ENCODE measurements at places on chromosomes 5 and 9.

DNA sequence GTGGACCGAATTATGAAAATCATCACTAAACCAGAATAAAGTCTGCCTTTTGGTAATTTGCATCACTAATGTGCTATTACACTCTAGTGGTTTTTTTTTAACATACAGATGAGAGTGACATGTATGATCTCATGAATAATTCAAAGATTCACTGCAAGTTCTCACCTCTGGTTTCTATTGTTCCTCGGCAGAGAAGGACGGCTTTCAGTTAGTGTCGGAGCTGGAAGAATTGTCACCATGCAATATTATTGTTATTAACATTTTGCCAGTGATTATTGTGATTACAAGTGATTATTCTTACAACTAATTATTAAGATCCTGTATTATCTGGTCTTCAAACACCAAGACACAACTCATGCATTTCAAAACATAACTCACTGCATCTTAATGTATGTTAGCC lies 366.6 kb upstream of the RPS23 start:
- DNase-seq, result no peak

- no peak for DNase-seq
Measured at GRCh38 chr5:84623019-84623418, 238.3 kb upstream of the EDIL3 start.

DNA sequence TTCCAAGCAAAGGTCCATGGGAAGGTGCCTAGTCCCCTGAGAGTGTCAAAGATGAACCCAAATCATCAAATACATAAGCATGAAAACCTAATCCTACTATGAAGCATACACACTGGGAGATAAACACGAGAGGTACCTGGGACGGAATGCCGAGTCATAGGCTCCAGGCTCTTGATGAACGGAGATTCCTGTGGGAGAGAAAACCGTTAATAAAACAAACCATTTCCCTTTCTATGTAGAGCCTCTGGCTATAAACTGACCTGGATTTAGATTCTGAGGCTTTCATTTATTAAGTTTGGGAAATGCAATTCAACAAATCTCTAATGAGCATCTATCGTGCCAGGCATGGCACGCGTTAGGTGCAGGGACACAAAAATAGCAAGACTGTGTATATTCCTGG lies 206.4 kb upstream of the IL12B start:
- no peak for DNase-seq

DNA sequence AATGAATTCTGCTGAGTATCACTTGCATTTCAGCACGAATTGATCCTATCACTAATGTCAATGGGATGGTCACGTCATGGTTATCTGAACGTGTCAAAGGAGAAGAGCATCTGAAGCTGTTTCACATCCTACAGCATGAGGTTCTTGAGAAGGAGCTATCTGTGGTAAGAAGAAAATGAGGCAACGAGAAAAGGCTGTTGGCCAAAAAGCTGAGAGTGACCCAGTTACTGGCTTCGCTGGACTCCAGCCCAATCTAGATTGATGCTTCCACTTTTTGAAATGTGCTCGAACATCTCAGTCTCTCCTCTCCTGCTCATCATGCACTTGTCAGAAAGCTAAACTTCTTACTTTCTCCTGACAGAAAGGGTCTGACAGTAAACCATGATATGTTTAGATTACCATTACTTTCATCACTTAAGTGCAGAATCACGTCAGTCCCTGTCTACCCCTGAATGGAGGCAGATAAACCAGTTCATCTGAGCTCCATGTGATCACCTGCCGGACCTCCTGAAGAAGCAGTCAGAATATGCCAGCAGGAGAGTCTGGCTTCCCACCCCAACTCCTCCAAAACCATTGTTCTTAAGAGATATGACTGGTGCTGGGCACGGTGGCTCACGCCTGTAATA lies 22.5 kb downstream of the MGAT1 start:
- no peak for DNase-seq

- no peak for DNase-seq
Measured at GRCh38 chr5:174231956-174232487, 186.5 kb downstream of the NSG2 start.

GRCh38 chr5:72555871-72556270 lies 48.7 kb upstream of the ZNF366 start:
- no peak for DNase-seq

DNA sequence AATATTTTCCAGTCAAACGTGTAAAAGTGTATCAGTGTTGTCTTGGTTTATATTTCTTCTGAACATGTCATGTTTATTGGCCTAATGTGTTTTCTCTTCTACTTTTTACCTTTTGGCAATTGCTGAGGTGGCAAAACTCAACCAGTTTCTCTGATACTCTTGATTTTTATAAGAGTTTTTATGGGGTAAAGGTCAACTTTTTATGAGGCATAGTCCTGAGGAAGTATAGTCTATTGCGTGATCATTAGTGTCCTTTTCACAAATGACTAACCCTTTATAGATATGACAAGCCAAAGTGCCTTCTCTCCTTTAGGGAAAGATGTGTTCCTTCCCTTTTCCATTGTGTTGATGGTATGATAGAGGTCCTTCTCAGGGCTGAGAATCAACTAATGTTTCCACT lies 32.9 kb downstream of the OCLN start:
- no peak for DNase-seq

DNA sequence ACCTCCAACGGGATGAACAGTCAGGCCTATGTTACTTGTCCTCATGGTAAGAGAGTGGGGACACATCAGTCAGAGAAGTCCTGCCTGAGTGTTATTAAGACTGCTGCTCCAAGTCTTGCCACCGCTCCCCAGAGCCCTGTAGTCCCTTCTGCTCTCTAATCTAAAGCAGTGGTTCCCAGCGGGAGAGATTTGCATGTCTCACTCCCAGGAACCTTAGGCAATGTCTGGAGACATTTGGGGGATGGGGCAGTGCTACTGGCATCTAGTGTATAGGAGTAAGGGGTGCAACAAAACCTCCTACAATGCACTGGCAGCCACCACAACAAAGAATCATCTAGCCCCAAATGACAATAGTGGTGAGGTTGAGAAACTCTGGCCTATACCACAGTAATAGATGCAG lies 2.6 kb upstream of the SVEP1 start:
- no peak for DNase-seq

DNA sequence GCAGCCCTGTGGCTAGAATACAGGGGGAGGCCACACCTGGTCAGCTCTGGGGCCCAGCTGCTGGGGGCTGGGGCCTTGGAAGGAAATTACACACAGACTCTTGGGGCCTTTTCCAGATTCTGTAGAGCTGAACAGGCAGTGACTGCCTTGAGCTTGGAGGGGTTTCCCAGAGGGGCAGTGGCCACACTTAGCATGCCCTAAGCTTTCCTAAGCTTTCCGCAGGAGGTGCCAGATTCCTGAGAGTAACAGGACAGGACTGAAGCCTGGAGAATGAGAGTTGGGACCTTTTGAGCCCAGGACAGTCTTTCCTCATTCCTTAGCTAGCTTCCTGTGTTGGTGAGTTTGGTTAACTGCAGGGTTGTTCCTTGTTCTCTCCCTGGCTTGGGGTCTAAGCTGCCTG lies 1.4 kb downstream of the TBC1D13 start:
- DNase-seq, result no peak

- DNase-seq, result no peak
Measured at GRCh38 chr5:154780128-154780527, 25.0 kb downstream of the LARP1 start.

All from foreskin melanocyte (primary cell).